ENCODE measurements at places on chromosomes 6 and 20.

DNA sequence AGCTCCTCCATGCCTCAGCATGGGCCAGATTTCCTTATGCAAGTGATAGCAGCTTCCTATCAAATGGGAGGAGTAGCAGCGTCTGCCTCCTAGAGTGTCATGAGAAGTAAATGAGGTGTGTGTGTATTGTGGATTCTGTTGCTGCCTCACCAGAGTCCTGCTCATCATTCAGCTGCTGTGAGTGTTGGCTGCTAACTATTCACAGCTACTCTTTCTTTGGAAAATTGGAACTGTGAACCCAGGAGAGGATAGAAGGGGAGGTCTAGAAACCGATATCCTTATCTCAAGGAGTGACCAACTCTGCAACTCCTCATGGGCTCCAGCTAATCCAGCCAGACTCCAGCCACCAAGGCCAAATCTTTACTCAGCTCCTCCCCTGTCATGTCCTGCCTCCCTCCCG, 63.3 kb downstream of the TOX2 start:
- no peak for DNase-seq
- H3K27ac ChIP-seq = no peak overlapping the region

DNA sequence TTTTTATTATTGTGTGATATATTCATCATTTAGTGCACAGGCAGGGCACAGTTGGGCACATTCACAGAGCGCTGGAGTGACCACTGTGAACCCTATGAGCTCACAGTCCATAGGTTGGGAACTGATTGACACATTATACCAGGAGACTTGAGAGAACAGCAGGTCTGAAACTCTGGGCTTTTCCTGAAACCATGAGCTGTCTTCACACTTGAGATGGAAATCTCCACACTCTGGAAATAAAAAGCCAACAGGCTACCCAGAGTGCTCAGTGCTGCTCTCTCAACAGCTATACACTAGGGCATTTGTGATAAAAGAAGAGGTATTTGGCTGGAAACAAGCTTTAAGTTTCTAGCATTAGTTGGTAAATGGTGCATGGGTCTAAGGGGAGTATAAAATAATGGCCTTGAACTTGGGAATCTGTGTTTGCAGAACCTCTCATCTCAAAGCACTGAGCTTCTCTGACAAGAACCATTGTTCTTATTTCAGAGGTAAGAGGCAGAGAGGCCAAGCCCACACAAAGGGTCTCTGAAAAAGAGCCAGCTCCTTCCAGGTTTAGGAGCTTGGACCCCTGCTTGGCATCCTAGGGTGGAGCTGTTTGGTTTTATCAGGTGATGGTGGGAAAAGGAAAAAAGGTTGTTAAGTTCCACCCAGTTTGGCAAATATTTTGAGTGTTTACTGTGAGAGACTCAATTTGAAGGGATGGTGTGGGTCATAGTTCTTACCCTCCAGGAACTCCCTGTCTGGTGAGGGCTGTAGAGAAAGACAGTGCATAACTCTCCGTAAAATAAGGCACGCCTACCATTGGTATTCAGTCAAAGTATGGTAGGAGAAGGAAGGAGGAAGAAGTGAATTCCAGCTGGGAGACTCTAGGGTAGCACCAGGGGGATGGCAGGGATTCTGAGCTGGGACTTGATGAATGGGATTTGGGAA, 14.5 kb downstream of the CHMP4B start:
- H3K4me1 ChIP-seq = no peaks in the 10 kb centered on the region
- H3K36me3 ChIP-seq = peaks cover 8% of the 10 kb centered on the region
- no peaks in the 10 kb centered on the region for H3K27me3 ChIP-seq

GRCh38 chr6:170162011-170162774, 128.7 kb downstream of the DLL1 start:
- H3K4me1 ChIP-seq = no peaks in the 10 kb centered on the region
- H3K27ac ChIP-seq = no peak overlapping the region
- H3K36me3 ChIP-seq = no peaks in the 10 kb centered on the region
- DNase-seq = no peak
- no peaks in the 10 kb centered on the region for H3K27me3 ChIP-seq
- H3K4me3 ChIP-seq = no peak overlapping the region

DNA sequence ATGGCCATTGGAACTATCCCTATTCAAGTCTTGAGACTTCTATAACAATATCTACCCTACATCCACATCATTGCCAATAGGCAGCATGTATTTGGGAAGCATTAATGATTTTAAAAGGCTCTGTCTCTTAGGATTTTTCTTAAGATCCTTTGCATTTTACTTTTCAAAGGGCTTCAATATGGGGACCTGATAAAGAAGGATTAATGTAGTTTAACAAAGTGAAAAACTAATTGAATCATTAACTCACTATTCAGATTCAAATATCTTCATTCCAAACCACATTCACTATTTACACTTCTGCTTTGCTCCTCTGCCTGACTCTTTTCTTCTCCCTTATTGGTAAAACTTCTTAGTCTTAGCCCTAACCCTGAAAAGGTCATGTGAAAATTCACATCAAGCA, 333.0 kb downstream of the EPHA7 start:
- no peaks in the 10 kb centered on the region for H3K4me1 ChIP-seq
- H3K36me3 ChIP-seq = no peaks in the 10 kb centered on the region
- no peak for DNase-seq
- H3K4me3 ChIP-seq = no peak overlapping the region

DNA sequence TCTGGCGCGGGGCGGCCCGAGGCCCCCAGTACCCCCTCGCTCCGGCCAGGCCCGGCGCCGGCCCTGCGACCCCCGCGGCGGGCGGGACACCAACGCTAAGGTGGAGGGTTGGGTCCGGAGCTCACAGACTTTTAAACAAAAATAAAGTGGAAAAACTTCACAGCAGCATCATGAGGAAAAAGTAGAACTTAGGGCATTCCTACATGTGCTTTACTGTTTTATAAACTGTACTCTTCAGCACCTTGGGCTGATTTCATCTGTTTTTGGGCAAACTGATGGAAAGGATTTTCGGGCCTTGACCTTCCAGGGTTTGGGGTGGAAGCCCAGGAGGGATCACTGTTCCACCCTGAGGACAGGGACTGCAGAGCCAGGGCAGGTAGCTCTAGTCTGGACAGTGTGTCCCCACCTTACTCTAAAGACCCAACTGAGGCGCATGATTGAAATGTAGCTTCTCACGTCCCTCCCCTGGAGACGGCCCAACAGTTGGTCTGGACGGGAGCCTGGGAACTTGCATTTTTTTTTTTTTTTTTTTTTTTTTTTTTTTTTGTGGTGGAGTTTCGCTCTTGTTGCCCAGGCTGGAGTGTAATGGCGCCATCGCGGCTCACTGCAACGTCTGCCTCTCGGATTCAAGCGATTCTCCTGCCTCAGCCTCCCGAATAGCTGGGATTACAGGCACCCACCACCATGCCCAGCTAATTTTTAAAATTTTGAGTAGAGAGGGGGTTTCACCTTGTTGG, 740 bp downstream of the NELFCD start:
- peaks cover 35% of the 10 kb centered on the region for H3K4me1 ChIP-seq
- peak overlapping the region; percentile 93 for H3K4me3 ChIP-seq
- peak overlapping the region; percentile 81 for H3K27ac ChIP-seq
- peaks cover 27% of the 10 kb centered on the region for H3K36me3 ChIP-seq

GRCh38 chr20:8995761-8996160, 73.1 kb upstream of the PLCB4 start:
- H3K27me3 ChIP-seq = no peaks in the 10 kb centered on the region
- no peak for DNase-seq
- H3K27ac ChIP-seq = no peak overlapping the region
- H3K4me1 ChIP-seq = peaks cover 8% of the 10 kb centered on the region
- H3K4me3 ChIP-seq = no peak overlapping the region

GRCh38 chr20:51017251-51017650, 5.7 kb downstream of the KCNG1 start:
- no peak overlapping the region for H3K27ac ChIP-seq
- no peaks in the 10 kb centered on the region for H3K4me1 ChIP-seq
- H3K4me3 ChIP-seq = no peak overlapping the region
- no peak for DNase-seq
- peaks cover 32% of the 10 kb centered on the region for H3K27me3 ChIP-seq
- no peaks in the 10 kb centered on the region for H3K36me3 ChIP-seq

DNA sequence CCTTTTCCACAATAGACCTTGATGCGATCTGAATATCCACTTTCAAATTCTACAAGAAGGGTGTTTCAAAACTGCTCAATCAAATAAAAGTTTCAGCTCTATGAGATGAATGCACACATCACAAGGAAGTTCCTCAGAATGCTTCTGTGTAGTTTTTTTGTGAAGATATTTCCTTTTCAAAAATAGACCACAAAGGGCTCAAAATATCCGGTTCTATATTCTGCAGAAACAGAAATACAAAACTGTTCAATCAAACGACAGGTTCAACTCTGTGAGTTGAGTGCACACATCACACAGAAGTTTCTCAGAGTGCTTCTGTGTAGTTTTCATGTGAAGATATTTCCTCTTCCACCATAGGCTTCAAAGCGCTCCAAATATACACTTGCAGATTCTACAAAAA, 293.9 kb upstream of the DEFB115 start:
- H3K36me3 ChIP-seq = no peaks in the 10 kb centered on the region
- H3K27ac ChIP-seq = peak overlapping the region; percentile 59
- no peaks in the 10 kb centered on the region for H3K27me3 ChIP-seq
- DNase-seq = no peak
- no peak overlapping the region for H3K4me3 ChIP-seq
- peaks cover 46% of the 10 kb centered on the region for H3K4me1 ChIP-seq

GRCh38 chr20:57667388-57667787, 42.4 kb downstream of the PMEPA1 start:
- H3K4me1 ChIP-seq = no peaks in the 10 kb centered on the region
- no peaks in the 10 kb centered on the region for H3K36me3 ChIP-seq
- no peak overlapping the region for H3K27ac ChIP-seq
- no peak for DNase-seq
- no peak overlapping the region for H3K4me3 ChIP-seq

DNA sequence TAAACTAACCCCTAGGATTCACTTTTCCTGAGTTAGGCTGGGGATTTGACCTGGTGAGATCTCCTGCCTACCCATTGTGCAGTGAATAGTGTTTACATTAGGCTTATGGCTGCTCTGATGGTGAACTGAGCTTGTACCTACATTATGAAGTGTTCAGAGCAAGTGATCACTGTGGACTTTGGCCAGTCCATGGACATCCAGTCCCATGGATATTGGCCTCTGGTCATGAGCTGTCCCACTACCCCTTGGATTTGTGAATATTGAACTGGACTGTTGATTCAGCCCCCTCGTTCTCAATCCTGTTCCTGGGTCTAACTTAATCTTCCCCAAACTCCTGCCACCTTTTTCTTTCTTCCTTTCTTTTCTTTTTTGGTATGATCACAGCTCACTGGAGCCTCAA, 13.8 kb downstream of the ASIP start:
- H3K27me3 ChIP-seq = no peaks in the 10 kb centered on the region
- no peak overlapping the region for H3K27ac ChIP-seq
- H3K4me3 ChIP-seq = no peak overlapping the region
- H3K4me1 ChIP-seq = no peaks in the 10 kb centered on the region

GRCh38 chr6:45807311-45808041, 208.2 kb downstream of the CLIC5 start:
- H3K4me3 ChIP-seq = no peak overlapping the region
- H3K27me3 ChIP-seq = no peaks in the 10 kb centered on the region
- no peaks in the 10 kb centered on the region for H3K36me3 ChIP-seq
- H3K27ac ChIP-seq = no peak overlapping the region

GRCh38 chr6:127566651-127567050, 10.3 kb upstream of the C6orf58 start:
- H3K4me3 ChIP-seq = no peak overlapping the region
- no peaks in the 10 kb centered on the region for H3K36me3 ChIP-seq
- H3K27me3 ChIP-seq = no peaks in the 10 kb centered on the region

GRCh38 chr20:36886859-36887751, 11.2 kb downstream of the TLDC2 start:
- peaks cover 9% of the 10 kb centered on the region for H3K4me1 ChIP-seq
- no peaks in the 10 kb centered on the region for H3K27me3 ChIP-seq
- H3K27ac ChIP-seq = no peak overlapping the region
- H3K4me3 ChIP-seq = no peak overlapping the region
- peak; percentile 87 for DNase-seq
- no peaks in the 10 kb centered on the region for H3K36me3 ChIP-seq

GRCh38 chr6:90465686-90466085, 121.2 kb downstream of the MAP3K7 start:
- no peaks in the 10 kb centered on the region for H3K36me3 ChIP-seq
- H3K27ac ChIP-seq = no peak overlapping the region
- no peaks in the 10 kb centered on the region for H3K27me3 ChIP-seq
- H3K4me1 ChIP-seq = peaks cover 53% of the 10 kb centered on the region
- H3K4me3 ChIP-seq = no peak overlapping the region

- no peaks in the 10 kb centered on the region for H3K4me1 ChIP-seq
- no peak overlapping the region for H3K4me3 ChIP-seq
- no peak overlapping the region for H3K27ac ChIP-seq
- no peak for DNase-seq
These were observed 55.0 kb downstream of the EDN1 start for GRCh38 chr6:12344961-12345693.

DNA sequence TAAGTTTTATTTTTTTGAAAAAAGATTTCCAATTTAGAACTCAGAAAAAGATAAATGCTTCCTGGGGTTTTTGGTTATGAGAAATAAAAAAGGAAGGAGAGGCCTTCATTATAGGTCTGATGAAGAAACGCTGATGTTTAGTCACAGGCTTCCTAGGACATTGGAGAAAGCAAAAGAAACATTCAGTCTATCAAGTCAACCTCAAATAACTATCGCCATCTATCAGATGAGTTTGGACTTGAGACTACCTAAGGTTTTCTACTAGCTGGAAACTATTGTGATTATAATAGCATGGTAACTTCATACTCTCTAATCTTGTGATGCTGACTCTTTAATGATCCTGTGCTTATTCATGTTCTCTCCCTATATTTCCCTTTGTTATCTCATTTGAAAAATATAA, 171.3 kb downstream of the TPBG start:
- H3K27me3 ChIP-seq = no peaks in the 10 kb centered on the region
- H3K27ac ChIP-seq = no peak overlapping the region
- no peak for DNase-seq
- H3K36me3 ChIP-seq = no peaks in the 10 kb centered on the region
- H3K4me3 ChIP-seq = no peak overlapping the region
- no peaks in the 10 kb centered on the region for H3K4me1 ChIP-seq

DNA sequence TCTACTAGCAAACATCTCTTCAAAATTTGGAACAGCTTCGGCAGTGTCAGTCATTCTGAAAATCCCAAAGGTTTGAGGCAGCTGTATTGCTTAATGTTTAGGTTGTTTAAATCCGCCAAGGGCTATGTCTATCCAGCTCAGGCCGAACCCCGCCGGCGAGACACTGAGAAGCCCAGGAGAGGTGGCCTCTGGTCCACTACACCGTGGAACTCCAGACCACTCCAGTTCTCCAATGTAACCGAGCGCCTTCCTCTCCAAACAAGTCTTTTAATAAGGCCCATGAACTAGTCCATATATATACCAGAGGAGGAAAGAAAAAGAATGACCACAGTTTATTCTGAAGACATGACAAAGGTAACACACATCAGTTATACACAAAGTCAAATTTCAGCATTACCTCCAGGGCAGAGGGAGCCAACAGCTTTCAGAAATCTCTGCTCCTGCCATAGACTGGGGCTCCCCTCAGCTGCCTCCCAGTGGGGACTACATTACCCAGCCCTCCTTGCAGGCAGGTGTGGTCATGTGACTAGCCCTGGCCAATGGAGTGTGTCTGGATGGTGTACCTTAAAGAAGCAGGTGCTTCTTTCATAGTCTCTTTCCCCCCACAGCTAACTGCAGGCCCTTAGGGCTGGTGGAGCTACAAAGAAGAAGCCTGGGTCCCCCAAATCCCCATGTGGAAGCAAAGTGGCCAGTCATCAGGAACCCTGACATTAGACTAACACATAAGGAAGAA, at the start of gene RAMACL:
RAMACL (minus strand) TSS at position 255 of the 733 bp plus-strand sequence; CDS start at position 54, 201 bp downstream.
- peaks cover 17% of the 10 kb centered on the region for H3K4me1 ChIP-seq
- H3K27me3 ChIP-seq = no peaks in the 10 kb centered on the region
- no peak within 1 kb of the TSS for H3K27ac ChIP-seq
- H3K4me3 ChIP-seq = no peak within 1 kb of the TSS

Data from DND-41 (cell line).